ENCODE measurements at places on chromosomes 12 and 14.

DNA sequence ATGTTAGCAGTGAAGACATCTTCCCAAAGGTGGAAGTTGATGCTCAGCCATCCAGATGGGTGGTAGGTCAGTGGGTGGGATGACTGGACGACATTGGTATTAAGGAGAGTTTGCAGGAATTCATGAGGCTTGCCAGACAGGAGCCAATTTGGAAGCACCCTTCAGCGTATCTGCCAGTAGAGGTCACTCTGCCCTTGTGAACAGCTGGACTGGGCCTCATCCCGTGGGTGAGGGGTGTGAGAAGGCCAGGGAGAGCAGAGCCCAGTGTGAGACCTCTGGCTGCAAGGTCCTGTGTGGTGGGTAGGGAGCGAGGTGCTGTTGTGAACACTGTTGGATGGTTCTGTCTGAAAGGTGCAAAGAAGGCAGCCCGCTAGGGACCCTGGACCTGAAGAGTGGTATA is 37.7 kb downstream of the SLC5A8 start:
- DNase-seq = no peak

DNA sequence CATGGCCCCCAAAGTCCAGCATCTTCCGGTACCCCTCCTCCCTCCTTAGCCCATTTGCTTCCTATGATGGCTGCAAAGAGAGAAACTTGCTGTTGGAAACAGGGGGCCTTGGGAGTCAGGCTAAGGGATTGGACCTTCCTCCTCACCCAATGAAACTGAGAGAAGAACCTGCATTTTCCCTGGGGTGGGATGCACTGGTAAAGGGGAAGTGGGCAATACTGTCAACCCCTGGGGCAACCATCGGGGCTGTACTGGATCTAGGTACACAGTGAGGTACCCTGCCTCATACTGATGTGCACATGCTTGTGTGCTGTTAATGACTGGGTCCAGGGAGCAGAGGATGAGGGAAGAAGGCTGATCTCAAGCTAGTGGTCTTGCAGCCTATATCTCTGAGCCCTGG is 11.0 kb upstream of the JPH4 start:
- DNase-seq = no peak

DNA sequence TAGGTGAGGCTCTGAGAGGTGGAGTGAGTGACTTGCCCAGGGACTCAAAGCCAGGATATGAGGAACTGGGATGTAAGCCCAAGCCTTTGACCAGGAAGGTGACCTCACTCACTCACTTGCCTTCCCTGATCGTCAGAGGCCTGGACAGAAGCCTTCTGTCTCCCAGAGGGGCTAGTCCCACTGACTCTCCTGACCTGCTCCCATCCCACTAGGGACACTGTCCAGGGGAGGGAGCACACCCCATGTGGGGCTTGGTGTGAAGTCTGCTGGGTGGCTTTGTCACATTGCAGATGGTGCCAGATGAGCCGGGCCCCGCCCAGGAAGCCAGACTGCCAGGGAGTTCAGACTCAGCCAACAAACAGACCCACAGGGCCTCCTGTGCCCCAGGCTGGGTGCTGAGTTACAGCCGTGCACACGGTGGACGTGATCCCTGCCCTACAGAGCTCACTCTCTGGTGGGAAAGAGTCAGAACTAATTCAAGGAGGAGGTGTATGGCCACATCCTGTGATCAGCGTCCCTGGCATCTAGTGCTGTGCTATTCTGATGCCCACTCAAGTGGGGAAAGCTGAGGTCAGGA is 28.3 kb downstream of the MMAB start:
- DNase-seq = no peak

- no peak for DNase-seq
These were observed 2.3 kb downstream of the CCND2 start for GRCh38 chr12:4275870-4276301.

DNA sequence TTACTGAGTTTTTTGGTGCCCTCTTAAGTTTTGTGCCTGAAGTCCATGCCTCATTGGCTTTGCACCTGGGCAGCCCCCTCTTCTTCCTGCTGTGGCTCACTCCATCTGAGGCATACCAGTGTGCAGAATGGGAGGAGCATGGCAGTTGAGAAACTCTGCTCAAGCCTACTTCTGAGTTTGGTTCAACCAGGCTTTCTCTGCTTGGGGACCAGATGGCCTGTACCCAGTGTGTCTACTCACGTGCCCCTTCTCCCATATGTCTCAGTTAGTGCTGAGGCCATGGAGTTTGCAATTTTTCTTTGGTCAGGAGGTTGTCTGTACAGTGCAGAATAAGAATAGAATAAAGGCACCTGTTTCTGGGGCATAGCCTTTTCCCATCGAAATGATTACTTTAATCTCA is 383.3 kb upstream of the DDHD1 start:
- DNase-seq = no peak
